GM23338 (cell line): ENCODE measurements at places on chromosomes 5 and 9.

GRCh38 chr9:127210851-127211730, 53.5 kb upstream of the GARNL3 start:
- DNase-seq, result peak; percentile 69

DNA sequence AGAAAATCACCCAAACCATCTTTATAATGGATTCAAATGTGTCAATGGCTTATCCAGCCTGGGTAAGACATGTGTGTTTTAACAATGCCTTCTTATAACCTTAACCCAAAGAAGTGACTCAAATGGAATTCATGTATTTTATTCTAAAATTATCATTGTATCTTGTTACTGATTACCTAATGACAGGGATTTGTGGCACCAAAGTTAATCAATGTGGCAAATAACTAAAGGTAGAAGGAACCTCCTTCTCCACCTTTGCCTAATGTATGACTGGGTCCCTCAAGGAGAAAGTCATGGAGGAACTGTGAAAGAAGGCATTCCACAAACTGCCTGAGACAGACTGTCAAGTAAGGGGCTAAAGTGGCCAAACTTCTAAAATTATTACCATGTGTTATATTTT, 84.4 kb upstream of the ITGA1 start:
- DNase-seq, result no peak

DNA sequence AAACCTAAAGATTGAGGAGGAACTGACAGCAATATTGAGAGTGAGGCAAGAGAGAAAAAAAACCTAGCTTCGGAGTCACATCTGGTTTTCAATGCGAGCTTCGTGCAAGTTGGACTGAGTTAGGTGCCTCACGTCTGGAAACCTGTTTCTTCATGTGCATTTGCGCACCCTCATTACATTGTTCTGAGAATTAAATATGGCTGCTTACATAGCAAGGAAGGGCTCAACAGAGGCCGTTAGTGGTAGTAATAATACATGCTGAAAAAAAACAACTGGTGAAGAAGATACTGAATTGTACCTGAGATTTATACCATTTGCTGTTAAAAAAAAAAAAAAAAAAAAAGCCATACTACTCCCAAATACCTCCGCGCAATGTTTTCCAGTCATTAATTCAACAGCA, 18.6 kb downstream of the DNAJA1 start:
- no peak for DNase-seq

- DNase-seq, result no peak
Observed at GRCh38 chr5:142133330-142134206, 25.0 kb downstream of the NDFIP1 start.

DNA sequence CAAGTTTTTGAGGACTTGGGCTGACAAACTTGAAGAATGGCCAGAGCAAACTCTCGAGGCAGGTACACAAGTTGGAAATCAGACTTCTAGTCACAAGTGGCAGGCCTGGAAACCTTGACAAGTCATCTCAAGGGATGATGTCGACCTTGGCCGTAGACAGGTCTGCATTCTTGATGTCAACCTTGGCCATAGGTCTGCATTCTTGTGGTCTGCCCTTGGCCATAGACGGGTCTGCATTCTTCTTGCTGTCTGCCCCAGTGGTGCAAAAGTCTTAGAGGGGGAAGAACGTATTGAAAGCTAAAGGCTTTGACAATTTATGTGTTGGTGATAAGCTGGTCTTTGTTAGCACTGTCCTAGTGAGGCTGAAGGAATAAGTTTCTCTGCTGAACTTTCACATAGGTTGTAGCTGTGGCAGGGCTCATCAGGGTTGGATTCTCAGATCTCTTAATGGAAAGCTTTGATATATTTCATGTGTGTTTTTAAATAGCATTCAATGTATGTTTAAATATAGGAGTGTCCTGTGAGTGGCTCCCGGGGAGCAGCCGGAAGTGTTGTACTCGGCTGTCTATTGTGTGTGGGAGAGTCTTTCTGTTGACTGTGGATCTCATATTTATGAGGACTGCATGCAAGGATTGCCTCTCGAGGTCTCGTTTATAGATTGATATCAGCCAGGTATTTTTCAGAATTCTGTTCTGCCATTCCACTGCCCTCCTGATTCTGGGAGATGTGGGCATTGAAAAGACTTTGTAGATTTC, 27.0 kb downstream of the SUB1 start:
- DNase-seq, result no peak

DNA sequence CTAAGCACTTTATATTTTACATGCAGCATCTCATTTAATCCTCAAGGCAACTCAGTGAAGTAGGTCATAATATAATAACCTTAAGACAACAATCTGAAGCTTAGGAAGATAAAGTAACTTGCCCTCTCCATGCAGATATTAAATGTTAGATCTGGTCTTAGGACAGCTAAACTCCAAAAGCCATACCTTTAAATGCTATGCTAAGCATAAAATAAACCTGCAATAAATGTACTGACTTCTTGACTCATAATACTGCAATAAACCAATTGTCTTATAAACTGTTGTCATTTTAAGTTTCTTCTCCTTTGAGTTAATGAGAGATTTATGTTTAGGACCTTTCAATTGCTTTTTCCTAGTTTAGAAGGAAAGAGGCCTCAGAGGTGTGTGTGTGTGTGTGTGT, 102.2 kb upstream of the MIER3 start:
- DNase-seq, result no peak

DNA sequence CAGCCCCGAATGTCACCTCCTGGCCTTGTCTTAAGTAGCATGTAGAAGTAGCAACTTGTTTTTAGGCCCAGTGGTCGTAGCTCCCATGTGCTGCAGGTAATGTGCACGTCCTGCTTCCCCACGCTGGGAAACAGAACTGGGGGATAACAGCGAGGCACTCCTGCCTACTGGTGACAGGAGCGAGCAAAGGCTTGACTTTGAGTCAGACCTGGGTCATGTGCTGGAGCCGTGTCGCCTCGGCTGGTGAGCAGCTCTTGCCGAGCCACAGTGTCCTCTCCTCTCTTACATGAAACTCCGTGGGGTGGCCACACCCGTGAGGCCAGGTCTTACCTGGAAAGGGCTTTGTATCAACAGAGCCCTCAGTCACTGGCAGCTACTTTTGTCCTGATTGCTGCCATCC, 17.5 kb upstream of the POMT1 start:
- DNase-seq, result no peak

- peak; percentile 81 for DNase-seq
Observed at GRCh38 chr9:136488247-136489214, 5.7 kb upstream of the SEC16A start.

DNA sequence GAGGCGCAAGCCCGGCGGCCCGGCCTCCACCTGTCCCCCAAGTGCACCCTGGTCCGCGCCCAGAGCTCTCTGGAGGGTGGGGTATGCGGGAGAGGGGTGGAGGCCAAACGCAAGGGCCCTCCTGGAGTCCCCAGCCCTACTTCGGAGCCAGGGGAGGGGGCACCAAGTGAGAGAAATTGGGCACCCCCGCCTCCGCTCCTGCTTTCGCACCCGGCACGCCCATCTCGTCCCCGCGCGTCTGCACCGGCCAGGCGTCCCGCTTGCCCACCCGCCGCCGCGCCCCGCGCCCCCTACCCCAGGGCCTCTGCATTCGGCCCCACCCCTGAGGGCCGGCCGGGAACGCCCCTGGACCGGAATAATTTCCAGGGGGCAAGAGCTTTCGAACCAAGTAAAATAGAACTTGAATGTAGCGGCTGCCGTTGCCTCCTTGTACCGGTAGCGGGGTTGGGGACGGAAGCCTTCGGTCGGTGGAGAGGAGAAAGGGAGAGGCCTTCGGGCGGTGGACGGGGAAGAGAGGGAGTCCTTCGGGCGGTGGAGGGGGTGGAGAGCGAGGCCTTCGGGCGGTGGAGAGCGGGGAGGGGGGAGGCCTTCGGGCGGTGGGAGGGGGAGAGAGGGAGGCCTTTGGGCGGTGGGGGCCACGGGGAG, 694 bp upstream of the PHPT1 start:
- peak; percentile 75 for DNase-seq

GRCh38 chr9:120868339-120868675, 8.7 kb downstream of the PHF19 start:
- DNase-seq, result no peak

- no peak for DNase-seq
Observed at GRCh38 chr9:125537442-125538091, 169.4 kb downstream of the MAPKAP1 start.

DNA sequence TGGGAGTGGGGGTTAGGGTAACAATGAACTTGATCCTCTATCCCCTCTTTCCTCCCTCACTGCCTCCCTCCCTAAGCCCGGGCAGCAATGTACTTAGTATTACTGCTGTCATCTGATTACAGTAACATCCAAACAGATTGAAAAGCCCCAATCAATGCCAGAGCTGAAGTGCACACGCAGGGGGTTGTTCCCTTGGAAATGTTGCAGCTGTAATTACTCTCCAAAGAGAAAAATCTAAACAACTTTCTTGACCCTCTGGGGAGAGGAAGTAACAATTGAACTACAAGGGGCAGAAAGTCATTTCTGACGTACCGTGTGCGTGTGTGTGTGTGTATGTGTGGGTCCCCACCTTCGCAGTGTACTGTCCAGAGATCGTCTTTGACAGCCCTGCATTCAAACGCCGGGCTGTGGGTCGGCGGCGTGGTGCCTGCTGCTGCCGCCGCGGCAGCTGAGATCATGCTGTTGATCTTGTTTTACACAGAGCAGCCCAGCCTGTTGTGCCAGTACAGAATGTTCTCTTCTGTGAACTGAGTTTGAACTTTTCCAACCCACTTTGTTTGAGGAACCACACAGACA, 66.0 kb upstream of the KLF9 start:
- DNase-seq, result no peak

DNA sequence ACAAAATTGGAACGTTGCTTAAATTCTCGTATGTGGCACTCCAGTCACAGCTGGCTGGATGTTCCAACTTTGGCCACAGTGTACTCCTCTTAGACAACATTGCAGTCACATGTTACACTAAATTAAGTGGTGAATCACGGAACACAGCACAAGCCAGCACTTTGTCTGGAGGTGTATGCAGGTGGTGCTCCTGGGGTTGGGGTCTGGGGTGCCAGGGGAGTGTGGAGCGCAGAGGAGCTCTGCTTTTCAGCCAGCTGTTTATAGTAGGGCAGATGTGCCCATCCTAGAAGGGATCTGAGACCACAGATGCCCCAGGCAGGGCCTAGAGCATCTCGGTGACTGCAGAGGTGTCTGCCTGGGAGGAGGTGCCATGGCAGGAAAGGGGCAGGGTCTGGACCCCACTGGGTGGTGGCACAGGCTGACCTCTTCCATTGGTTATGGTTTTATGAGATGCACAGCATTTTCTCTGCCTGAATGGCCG, 82.6 kb downstream of the WNK2 start:
- no peak for DNase-seq

DNA sequence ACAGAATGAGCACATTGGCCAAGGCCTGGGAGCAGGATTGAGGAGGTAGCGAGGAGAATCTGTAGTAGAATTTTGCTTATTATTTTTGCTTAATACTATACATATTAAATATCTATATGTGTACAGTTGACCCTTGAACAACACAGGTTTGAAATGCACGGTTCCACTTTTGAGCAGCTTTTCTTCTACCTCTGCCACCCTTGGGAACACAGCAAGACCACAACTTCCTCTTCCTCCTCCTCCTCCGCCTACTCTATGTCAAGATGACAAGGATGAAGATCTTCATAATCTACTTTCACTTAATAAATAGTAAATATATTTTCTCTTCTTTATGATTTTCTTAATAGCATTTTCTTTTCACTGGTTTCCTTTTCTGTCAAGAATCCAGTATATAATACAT, 541.4 kb downstream of the KCTD16 start:
- no peak for DNase-seq

DNA sequence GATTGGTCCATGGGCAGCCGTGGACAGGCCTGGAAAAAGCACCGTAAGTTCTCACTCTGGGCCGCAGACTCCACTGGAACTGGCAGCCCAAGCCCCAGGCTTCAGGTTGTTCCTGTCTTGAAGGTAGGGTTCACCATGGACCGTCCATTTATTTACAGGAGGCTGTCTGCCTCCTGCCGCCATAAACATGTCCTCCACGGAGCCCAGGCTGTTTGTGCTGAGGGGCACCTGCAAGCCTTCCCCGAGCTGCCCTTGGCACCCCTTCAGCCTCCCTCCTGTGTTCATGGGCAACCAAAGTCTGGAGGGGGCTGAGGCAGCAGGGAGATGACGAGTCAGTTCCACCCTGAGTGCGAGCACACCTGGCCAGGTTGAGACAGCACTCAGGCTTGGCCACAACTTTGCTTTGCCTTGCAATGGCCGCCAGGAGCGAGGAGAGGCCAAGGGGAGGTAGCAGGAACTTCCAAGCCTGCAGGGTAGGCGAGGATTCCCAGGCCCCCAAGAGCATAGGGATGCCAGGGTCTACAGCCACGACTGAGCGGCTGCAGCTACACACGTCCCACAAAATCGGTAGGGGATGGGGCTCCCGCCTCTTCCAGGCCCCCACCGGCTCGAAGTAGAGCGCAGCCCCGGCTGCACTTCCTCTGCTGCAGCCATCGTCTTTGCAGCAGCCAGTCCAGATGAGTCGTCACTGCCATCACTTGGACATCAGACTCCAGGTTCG, 1625.6 kb upstream of the ACO1 start:
- DNase-seq, result no peak

- no peak for DNase-seq
Observed at GRCh38 chr9:112789473-112789872, 38.9 kb downstream of the SNX30 start.

DNA sequence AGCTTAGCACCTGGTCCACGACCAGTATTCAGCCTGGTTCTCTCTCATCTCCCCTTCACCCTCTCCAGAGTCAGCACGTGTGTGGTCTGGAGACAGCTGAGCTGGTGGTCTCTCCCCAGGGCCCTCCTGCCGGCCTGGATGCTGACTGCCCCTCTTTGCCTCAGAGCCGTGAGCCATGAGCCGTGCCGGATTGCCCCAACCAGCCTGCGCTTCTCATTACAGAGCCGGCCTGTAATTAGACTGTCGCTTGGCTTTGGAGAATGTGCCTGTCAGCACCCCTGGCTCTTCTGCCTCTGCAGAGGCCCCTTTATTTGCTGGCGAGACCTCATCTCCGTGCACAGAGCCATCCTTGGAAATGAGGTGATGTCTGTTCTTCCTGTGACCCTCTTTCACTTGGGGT, 118.7 kb upstream of the BOD1 start:
- DNase-seq, result no peak

GRCh38 chr5:166535641-166536040, 1755.8 kb upstream of the WWC1 start:
- no peak for DNase-seq
